Stimulated activated CD4-positive, alpha-beta T cell treated with anti-CD3 and anti-CD28 coated beads, Interleukin-1b, Interleukin-23, amount 100 ng/mL, for 48 hours (primary cell): ENCODE measurements at places on chromosomes 13 and 19.

DNA sequence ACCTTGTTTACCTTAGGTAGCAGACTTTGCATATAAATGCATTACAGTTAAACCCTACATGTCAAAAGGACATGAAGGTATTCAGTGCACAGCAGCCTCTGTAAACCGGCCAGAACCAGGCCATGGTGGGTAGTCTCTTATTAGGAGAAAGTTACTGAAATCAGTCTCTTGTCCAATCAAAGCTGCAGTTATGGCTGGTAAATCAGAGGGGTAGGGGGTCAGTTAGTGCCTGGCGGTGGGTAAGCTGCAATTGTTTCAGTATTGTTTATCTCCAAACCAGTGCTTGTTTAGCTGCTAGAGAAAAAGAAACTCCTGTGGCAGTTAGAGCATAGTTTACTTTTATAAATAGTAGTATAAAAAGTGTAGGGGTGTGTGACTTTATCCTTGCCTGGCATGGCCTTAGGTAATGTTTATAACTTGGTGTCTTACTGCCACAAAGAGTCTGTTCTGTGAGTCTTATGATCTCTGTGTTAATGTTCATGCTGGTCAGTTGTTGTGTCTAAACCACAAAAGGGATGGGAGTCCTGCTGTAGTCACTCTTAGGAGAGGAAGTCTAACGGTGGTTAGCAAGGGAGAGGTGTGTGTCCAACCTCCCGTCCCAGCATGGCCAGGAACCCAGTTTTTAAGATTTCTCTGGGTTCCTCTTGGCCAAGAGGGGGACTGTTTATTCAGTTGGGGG, 28.0 kb downstream of the CHST8 start:
- no peak for DNase-seq

GRCh38 chr13:111319998-111320911, at the start of gene TEX29:
Gene TEX29, plus strand, starts transcription at chr13:111320642. Its CDS starts 249 bp downstream, at chr13:111320891.
- DNase-seq = no peak

DNA sequence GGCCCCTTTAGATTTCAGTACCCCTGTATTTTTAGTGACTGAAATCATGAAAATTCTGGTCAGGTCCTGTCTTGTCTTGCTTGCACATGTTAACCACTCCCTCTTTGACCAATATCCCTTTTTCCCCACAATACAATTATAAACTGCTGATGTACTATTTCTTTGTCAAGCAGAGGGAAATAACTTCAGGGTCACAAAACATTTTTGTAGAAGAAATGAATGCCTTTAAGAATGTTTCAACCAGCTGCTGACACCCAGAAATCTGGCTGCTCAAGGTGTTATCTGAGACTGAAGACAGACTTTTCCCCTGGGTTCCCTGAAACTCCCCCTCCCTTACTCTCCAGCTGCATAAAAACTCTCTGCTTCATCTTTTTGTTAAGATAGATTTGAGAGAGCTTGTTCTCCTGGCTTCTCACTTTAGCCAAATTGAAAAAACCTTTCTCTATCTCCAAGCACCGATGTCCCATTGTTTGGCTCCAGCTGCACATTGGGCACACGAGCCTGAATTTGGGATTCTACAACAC, 18.4 kb upstream of the ACOD1 start:
- DNase-seq = no peak

GRCh38 chr13:74258961-74259360, 124.8 kb upstream of the KLF12 start:
- no peak for DNase-seq

DNA sequence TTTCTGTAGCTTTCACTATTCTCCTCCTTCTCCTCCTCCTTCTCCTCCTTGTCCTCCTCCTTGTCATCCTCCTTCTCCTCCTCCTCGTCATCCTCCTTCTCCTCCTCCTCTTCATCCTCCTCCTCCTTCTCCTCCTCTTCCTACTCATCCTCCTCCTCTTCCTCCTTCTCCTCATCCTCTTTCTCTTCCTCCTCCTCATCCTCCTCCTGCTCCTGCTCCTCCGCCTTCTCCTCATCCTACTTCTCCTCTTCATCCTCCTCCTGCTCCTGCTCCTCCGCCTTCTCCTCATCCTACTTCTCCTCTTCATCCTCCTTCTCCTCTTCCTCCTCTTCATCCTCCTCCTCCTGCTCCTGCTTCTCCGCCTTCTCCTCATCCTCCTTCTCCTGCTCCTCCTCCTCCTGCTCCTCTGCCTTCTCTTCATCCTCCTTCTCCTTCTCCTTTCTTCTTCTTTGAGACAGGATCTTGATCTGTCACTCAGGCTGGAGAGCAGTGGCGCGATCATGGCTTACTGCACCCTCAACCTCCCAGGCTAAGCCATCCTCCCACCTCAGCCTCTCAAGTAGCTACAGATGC, 36.3 kb downstream of the TRPM4 start:
- no peak for DNase-seq

GRCh38 chr13:113937073-113937472, 36.8 kb downstream of the C13orf46 start:
- DNase-seq = no peak

DNA sequence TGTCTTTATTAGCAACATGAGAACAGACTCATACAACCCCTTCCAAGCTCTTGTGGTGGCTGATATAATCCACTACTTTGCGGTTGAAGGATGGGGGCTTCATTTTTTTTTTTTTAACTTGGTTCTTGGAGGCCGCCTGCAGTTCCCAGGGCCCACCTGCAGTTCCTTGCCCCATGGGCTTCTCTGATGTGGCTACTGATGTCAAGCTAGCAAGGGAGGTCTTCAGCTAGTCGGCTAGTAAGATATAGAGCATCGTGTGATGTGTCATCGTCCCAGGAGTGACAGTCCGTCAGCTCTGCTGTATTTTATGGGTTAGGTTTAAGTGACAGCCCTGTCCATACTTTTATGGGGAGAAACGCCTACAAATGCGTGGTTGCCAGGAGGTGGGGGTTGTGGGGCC, 26.1 kb downstream of the UHRF1 start:
- no peak for DNase-seq

DNA sequence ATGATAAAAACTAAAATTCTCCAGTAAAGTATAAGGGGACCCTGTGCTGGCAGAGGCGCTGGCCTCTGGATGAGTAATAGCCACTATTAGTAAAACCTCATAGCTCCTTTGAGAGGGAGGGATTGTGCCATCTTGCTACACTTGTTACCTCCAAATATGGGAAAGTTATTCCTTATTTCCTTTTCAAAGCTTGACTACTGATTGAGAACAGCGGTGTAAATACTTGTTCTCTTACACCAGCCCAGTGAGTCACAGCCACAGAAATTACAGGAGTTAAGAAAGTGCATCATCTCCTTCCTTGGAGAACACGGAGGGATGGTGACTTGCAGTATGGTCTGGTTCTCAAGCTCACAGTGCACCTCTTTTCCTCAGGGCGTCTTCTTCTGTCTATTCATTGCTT, 379.0 kb downstream of the EFNB2 start:
- no peak for DNase-seq
